Muscle of leg (tissue), 16 donors: ENCODE measurements at places on chromosomes 11 and 22.

- DNase-seq = peak; percentile 18
Observed at GRCh38 chr22:28674121-28674563, 5.5 kb downstream of the TTC28 start.

DNA sequence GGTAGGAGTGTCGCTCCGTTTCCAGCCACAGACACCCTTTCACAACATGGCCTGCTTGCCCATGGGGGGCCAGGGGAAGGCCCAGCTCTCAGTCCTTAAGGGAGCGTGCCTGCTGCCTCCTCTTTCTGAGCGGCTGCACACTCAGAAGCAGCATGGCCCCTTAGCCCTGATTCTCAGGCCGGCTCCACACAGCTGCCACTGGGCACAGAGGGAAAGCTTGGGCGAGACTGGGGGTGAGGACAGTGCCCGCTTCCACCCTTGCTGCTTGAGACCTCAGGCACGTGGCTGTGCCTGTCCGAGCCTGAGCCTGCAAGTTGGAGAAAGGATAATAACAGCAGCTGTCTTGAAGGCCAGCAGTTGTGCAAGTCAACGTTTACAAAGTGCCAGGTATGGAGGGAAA lies 416.3 kb downstream of the SHANK2 start:
- DNase-seq = no peak

- peak; percentile 48 for DNase-seq
Observed at GRCh38 chr11:115911613-115912346, 407.6 kb upstream of the CADM1 start.

DNA sequence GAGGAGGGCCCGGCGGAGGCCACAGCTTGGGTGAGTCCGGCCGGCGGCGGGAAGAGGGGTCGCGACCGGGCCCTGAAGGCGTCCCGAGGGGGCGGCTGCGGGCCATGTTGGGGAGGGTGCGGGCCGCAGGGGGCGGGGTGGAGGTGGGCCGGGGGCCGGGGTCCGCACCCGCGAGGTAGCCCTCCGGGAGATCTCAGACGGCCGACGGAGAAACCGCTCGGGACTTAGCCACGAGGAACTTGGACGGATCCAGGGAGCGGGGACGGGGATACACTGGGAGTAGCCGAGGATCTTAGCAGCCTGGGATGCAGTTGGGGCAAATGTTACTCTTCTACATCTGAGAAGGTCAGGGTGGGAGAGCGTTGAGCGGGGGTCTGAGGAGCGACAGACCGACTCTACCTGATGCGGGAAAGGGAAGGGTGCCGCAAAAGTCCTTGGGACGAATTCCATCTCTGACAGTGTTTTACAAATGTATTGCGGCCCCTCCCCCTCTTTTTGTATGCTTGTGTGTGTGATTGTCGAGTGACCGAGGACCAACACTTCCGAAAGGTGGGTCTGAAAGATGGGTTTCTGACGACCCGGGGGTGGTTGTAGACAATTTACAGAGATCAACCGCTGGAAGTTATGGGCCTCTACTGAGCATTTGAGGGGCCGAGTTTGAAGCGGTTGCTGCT lies 658 bp downstream of the STIP1 start:
- peak; percentile 53 for DNase-seq

GRCh38 chr11:26028393-26028911 lies 303.5 kb upstream of the ANO3 start:
- DNase-seq = no peak

DNA sequence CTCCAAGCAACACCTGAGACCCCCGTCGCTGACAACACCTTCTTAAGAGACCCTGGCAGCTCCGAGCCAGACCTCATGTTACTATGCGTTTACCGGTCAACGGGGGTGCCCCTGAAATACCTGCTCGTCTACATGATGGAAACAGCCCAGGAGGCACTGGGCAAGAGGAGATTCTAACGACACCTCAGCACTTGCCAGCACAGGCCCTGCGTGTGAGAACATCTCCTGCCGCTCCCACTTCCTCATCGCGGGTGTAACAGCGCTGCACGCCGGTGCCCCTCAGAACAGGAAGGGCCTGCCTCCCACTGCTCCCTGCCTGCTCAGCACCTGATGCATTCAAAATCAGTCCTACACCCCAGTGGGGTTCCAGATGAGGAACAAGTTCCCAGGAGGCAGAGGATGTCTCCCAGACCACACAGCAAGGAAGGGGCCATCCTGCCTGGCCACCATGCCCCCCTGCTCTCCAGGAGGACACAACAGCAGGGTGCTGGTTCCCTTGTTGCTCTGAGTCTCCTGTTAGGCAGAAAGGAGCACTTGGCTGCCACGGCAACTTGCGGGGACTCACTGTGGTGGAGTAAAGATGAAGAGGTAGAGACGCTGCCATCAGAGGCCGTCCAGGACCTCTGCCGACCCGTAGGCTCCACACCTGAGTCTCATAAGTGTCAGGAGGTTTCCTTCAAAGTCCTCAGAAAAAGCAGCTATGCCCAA lies 2.1 kb downstream of the TOLLIP start:
- no peak for DNase-seq

DNA sequence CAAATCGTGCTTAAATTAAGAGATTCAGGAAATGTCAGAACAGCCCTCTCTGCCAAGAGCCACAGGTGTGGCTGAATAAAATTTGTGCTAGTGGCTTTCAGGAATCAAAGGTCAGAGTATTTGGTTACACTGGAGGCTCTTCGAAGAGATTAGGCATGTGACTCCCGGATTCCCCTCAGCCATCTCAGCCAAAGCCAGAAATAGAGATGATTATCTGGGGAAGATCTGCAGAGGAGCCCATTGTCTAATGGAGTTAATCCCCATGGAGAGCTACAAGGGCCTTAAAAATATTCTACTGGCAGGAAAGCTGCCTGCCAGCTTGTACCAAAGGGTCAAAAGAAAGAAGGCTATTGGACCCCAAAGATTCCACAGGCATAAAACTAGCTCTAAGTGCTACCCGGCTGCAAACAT lies 1259.5 kb downstream of the TBC1D22A start:
- peak; percentile 6 for DNase-seq

GRCh38 chr22:45885941-45886395 lies 91.0 kb downstream of the WNT7B start:
- no peak for DNase-seq

DNA sequence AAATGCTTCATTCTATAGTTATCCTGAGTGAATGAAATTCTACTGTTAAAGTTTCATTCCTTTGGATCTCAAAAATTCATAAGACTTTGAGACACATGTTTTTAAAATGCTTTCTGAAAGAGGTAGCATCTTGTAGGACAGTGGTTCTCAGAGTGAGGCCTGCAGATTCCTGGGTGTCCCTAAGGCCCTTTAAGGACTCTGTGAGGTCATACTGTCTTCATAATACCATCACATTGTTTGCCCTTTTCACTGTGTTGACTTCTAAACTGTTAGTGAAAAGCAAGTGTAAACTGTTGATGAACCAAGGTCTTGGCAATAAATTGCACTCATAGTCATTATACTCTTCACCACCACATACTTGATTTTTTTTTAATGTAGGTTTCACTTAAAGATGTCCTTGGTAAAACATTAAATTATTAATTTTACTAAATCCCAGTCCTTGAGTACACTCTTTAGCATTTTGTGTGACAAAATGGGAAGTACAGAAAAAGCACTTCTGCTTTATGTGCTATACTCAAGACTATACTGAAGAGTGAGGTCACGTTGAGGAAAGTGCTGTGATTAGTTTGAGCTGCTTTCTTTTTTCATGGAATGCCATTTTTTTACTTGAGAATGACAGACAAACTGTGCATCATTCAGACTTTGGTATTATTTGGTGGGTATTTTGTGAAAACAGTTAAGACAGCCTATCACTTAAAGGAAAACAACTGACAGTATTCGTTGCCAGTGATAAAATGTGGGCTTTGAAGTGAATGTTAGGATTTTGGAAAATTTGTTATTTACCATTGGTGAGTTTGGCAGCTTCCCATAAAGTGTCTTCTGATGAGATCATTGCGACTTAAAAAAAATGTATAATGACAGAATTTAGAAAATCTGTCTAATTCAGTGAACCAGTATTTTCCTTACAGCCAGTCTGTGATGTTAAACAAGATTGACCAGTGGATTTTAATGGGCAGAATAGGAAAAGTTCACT lies 61.1 kb downstream of the SPECC1L start:
- DNase-seq = peak; percentile 56

DNA sequence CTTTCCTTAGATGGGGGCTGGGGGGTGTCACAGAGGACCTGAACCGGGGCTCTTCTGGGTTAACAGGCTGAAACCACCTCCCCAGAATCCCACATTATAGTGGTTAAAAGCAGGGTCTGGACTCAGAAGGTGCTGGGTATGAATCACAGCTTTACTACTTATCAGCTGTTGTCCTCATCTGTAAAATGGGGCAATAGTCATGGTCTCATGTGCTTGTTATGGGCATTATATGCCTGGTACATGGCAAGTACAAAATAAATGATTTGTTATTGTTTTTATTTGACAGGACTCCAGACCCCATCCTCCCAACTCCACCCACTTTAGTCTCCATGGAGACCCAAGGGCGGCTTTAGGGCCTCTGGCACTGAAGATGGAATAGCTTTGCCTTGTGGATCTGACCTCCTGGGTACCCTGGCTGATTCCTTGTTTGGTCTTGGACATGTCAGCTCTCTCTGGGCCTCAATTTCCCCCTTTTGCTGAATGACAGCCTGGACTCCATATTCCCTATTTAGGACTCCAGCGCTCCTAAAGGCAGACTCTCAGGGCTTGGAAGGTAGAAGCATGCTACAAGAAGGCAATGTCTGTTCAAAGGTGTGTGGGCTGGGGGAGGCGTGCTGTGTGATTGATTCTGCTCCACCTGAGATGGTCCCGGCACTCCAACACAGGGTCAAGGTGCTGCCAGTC lies 812 bp upstream of the SMTN start:
- DNase-seq = no peak

DNA sequence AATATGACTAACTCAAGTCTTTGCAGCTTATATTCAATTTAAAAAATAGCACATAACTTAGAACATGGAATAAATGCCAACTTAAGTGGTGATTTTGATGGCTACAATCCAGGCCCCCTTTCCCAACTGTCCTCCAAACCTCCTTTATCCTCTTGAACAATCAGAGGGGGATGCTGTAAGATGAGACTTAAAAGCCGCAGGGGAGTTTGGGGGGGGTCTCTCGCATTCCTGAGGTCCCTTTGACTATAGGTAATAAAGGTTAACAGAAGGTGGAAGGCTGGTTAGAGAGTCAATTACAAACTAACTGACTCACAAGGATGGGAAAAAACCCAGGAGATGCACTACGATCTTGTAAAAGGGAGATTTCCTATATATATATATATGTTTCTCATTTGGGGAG lies 101.8 kb downstream of the KIRREL3 start:
- no peak for DNase-seq

GRCh38 chr11:1513326-1514296 lies 27.0 kb upstream of the MOB2 start:
- peak; percentile 26 for DNase-seq

- DNase-seq = no peak
Observed at GRCh38 chr22:25903294-25903693, 161.3 kb downstream of the MYO18B start.

DNA sequence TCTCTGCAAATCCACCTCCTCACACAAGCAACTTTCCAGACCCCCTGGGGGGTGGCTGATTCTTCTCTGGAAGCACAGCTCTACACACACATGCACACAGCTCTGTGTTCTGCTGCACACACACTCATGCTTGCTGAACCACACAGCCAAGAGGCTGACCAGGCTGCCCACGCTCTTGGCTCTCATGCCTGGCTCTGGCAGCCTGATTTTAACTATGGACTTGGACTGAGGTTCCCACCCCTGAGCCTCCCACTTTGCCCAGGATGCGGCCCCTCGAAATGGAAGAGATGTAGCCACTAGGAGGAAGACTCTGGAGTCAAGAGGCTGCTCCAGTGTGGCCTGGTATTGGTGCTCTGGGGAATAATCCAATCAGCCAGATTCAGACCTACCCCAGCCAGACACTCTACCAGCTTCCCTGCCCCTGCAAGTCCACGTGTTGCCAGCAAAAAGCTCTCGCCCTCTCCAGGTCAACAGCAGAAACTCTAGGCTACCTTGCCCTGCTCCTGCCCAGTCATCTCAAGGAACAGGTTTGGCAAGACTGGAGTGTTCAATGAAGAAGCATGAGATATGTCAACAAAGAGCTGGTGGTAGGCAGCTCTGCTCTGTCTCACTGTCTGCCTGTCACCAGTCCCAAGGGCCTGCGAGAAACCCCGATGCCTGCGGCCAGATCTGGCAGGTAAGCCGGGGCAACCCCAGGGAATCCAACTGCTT lies 8.8 kb upstream of the CASTOR1 start:
- no peak for DNase-seq

DNA sequence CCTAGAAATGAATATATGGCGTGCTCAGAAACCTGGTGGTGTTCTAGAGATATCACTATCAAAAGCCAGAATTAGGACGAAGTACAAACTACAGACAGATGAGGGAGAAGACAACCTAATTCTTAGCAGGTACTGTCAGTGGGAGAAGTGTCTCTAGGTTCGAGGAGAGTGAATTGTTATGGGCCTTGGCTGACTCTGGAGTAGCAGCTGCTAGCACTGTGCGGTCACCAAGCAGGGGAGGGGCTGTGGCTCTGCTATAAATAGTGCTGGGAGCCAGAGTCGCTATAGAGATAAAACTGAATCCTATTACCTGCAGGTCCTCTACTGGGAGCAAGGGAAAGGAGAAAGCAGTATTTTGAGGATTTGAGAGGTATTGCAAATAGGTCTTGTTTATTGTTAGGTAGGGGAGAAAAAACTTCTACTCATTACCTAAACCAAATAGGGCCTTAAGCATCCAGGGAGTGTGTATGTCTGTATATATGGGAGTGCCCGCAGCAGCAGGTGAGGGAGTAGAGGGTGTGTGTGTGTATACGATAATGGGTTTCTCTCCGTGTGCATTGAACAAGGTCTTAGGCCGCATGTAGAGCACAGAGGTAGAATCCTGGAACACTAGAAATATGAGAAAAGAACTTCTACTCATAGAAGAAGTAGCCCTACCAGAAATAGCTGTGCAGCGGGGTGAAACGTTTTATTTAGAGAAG lies 2.2 kb downstream of the MADD start:
- peak; percentile 71 for DNase-seq

DNA sequence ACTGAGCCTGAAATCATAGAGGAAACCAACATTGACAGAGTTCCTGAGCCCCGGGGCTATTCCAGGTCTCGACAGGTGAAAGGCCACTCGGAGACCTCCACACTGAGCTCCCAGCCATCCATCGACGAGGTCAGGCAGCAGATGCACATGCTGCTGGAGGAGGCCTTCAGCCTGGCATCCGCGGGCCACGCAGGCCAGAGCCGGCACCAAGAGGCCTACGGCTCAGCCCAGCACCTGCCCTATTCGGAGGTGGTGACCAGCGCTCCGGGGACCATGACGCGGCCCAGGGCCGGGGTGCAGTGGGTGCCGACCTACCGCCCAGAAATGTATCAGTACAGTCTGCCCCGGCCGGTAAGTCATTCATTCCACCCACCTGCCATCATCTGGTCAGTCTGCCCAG lies 54.9 kb downstream of the C11orf91 start:
- no peak for DNase-seq

GRCh38 chr11:61728940-61729219 lies 23.6 kb upstream of the MYRF start:
- DNase-seq = no peak

DNA sequence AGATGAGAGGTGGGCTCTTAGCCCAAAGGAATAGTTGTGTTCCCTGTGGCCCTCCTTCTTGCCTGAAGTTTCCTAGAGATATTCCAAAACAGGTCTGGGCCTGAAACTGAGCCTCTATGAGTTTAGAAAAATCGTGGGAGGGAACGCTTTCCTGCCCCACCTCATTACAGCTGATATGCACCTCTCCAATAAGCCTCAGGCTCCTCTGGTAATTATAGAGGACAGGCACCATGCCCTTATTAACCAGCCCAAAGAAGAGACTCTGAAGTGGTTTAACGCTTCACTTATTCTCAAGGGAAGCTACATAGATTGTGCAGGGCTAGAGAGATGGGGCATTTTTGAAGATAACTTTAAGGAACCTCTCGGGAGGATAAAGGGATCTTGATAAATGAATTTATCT lies 3.4 kb upstream of the MPZL2 start:
- no peak for DNase-seq
